ENCODE measurements at places on chromosomes 11 and 22.

DNA sequence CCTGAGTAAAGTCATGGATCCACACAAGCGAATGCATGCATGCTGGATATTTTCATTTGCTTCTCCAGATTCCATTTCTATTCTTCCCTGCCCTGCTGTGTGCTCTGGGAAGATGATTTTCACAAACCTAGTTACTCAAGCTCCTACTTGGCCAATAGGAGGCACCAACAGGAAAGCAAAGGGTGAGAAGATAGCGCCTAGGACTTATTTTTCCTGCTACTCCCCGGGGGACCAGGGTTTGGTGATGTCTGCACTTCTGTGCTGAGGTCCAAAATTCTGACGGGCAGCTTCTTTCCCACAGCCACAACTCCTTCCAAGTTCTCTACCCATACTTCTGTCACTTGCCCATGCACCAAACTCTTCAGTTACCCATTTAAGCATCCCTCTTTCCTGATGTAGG is 509.3 kb upstream of the TENM4 start:
- peak; percentile 1 for DNase-seq

GRCh38 chr11:69293819-69294505 is at the start of gene MYEOV:
MYEOV (plus strand) TSS chr11:69294155; CDS start chr11:69295355, 1,200 bp downstream.
- peak; percentile 97 for DNase-seq

GRCh38 chr22:35424761-35425160 is 24.8 kb downstream of the MCM5 start:
- DNase-seq: no peak

DNA sequence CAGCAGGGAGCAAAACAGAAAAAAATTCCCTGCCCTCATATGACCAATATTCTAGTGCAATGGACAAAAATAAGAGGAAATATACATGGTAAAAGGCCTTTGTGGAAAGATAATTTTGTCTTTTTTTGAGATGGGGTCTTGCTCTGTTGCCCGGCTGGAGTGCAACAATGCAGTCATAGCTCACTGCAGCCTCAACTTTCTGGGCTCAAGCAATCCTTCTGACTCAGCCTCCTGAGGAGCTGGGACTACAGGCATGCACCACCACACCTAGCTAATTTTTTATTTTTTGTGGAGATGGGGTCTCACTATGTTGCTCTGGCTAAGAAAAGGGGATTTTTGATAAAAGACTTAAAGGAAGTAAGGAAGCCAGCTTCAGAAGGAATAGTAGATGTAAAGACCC is 25.7 kb upstream of the DDX10 start:
- no peak for DNase-seq

DNA sequence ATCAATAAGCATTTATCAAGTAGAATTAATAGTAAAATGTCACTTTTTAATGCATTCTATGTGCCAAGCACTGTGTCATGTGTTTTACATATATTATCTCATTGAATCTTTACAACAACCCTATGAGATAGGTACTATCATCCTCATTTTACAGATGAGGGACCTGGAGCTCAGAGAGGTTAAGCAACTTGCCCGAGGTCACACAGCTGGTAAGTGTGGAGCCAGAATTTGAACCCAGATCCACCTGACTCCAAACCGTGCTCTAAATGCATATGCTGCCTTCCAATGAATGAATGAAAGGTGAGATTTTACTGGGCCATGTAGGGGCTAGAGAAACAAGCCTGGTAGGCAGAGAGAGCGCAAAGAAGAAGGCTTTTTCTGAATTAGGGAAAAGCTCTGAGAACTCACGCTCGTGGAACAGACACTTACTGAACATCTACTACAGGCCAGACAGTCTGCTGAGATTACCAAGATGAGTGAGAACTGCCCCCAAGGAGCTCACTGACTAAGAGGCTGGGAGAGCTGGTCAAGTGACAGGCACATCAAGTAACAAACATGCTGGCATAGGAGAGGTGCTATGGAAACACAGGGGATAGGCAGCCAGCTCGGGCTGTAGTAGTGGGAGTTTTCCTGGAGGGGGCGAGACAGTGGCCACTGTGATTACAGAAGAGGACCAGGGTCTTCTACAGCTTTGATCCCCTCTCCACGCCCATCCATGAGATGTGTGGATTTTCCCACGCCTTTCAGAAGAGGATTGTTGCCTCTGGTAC is 4.4 kb downstream of the ABCG4 start:
- peak; percentile 75 for DNase-seq

DNA sequence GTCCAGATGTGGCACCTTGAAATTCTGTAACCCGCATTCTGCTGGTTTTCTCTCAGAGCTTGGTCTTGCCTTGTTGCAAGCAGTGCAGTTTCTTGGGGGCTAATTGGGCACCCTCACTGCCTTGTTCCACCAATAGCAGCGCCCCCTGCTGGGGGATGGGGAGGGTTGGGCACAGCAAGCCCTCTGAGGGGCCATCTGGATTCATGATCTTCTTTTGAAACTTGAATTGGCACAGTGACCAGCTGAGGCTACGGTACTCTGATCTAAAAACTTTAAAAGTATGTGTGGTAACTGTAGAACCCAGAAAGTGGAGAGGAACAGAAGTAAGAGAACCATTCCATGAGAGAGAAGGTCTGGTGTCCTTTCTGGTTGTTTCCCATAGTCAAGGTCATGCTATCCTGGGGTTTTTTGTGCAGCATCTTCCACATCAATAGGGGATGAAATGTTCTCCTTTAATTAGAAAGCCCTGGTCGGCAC is 64.2 kb downstream of the MED15 start:
- peak; percentile 91 for DNase-seq

GRCh38 chr22:17950651-17951214 is 73.6 kb downstream of the MICAL3 start:
- DNase-seq: no peak

GRCh38 chr11:77425346-77425745 is 48.5 kb downstream of the PAK1 start:
- no peak for DNase-seq

GRCh38 chr22:29695129-29695926 is 24.5 kb upstream of the CABP7 start:
- no peak for DNase-seq

DNA sequence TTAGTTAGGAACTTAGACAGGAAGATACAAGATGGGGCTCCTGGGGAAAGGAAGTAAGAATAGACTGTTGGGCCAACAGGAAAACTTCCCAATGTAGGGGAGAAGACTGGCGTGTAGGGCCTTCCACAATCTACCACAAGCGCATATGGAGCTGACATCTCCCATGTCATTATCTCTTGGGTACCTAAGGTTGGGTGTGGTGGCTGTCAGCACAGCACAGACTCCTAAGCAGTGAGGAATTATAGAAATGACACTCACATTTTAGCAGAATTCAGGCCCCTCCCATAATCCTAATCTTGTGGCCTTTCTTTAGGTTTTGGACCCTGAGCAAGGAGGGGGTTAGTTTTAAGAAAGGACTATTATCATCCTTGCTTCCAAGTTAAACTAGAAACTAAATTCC is 11.6 kb downstream of the TRIM21 start:
- DNase-seq: no peak

DNA sequence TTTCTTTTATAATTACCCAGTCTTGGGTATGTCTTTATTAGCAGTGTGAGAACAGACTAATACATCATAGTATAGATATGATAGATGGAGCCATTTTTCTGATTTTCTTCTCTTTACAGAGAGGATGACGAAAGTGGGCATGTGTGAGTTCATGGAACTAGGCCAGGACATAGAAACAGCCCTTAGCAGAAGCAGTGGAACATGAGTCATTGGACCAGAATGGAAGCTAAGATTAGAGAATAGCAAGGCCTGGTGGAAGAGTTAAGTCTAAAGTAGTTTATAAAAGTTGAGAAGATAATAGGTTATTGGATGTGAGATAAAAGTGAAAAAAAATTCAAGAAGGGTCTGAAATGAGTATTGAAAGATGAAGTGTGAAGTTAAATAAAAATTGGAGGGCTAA is 97.0 kb upstream of the MPPED2 start:
- DNase-seq: no peak

- DNase-seq: no peak
Observed at GRCh38 chr22:48644997-48645396, 1182.7 kb downstream of the BRD1 start.

- DNase-seq: no peak
Observed at GRCh38 chr22:27911330-27911729, 7.7 kb downstream of the PITPNB start.

GRCh38 chr22:31211862-31212730 is at the start of gene LIMK2:
LIMK2 (plus strand) TSS chr22:31212298; CDS start chr22:31212409, 111 bp downstream.
- peak; percentile 99 for DNase-seq

GRCh38 chr11:115456019-115456418 is 48.2 kb downstream of the CADM1 start:
- DNase-seq: no peak

- no peak for DNase-seq
Observed at GRCh38 chr11:128424851-128425285, 162.5 kb downstream of the ETS1 start.

DNA sequence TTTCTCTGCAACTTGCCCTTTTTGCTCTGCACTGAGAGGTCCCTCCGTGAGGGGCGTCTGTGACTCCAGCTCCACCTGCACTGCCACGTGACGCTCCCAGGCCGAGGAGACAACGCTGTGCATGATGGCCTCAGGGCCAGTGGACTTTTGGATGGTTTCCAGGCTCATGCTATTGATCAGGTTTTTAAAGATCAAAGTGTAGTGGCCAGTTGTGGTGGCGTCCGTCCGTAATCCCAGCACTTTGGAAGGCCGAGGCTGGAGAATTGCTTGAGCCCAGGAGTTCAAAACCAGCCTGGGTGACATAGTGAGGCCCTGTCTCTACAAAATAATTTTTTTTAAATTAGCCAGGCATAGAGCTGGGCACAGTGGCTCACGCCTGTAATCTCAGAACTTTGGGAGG is 16.1 kb downstream of the RPL3 start:
- DNase-seq: no peak

- DNase-seq: no peak
Observed at GRCh38 chr11:104091281-104092096, 55.0 kb downstream of the DDI1 start.

DNA sequence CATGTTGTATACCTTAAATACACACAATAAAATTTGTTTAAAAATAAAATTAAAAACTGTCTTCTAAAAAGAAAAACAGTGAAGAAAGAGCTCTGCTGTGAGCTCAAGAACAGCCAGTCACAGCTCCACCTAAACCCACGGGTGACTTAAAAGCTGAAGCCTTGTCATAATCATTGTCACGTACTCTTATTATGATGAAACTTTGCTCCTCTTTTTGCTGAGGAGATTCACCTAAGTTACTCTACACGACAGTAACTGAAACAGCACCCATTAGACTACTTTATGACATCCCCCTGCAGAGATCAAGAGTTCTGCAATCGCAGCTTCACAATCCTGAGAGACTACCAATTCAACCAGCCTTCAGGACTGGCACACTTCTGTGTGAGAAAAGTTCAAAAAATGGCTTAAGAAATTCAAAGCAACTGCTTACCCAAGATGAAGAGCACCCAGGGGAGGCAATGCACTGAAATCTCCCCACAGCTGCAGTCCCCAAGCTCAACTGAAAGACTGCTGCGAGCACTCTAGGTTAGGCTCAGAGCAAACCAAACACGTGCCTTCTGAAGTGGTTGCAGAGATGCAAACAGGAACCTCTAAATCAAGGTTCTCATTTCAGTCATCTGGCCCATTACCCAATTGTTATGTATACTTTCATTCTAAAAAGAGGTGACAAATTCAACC is at the start of gene JAML:
Gene JAML (minus strand): TSS at position 501 of the 678 bp plus-strand sequence. CDS start 10,145 bp downstream, outside the sequence.
- DNase-seq: no peak

- peak; percentile 48 for DNase-seq
Observed at GRCh38 chr22:30078320-30079311, 1.6 kb upstream of the HORMAD2 start.
